ENCODE measurements at places on chromosomes 6 and 20.
A peak's percentile ranks its signal among the peaks of the same experiment; 100 is the strongest.

DNA sequence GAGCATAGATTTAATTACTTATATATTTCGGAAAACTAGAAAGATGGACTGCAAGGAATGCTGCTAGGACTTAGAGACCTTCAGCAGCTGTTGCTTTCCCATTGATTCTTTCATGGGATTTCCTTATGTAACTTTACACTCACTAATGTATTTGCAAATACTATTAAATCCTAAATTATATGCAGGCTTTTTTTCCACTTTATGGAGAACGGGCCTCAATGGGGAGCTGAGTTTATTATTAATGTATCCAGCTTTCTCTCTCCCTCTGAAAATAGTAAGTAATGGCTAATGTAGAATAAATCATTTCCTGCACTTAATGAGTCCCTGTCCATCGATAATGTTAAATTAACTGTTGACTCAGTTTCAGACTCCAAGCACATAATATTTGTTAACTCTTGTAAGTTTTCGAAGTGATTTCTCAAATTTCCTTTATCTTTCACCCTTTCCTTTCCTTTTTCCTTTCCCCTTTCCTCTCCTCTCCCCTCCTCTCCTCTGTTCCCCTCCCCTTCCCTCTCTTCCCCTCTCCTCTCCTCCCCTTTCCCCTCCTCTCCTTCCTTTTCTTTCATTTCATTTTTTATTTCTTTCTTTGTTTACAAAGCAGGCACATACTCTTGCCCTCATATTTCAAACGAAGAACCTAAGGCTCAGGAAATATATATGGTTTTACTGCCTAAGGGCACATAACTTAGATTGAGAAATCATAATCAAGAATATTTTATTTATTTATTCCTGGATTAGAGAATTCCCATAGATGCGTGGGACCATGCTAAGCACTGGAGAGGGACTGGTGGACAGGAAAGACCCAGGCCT lies 503.6 kb downstream of the MMUT start:
- DNase-seq: no peak

DNA sequence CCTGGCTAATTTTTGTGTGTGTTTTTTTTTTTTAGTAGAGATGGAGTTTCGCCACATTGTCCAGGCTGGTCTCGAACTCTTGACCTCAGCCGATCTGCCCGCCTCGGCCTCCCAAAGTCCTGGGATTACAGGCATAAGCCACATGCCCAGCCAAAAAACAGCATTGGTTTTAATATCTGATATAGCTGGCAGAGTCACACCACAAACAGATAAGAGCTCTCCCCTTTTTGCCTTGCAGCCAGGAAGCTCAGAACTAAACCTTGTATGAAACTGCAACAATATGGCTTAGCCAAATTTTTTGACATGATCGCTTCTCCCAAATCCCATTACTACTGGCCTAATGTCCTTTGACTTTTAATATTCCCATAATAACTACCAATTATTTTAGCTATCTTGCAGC lies 4.9 kb downstream of the ACOT8 start:
- DNase-seq: no peak

GRCh38 chr6:139863964-139864363 lies 489.5 kb upstream of the CITED2 start:
- no peak for DNase-seq

DNA sequence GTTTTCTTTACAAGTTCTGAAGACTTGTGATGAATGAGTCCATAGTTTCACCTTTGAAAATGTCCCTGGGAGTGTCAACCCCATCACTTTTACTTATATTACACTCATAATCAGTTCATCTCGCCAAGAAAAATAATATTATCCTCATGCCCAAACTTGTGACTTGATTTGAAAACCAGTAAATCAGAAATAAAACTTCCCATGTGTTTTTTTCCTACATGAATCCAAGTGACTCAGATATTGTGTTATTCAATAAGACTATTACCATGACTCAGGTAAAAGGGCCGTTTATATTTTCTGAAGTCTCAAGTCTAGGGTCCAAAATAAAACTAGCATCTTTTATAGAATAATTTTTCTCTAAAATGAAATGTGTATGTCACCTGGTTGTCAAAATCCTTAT lies 15.8 kb upstream of the CYP24A1 start:
- DNase-seq: no peak

- no peak for DNase-seq
Measured at GRCh38 chr6:86331265-86331840, 606.0 kb upstream of the HTR1E start.

DNA sequence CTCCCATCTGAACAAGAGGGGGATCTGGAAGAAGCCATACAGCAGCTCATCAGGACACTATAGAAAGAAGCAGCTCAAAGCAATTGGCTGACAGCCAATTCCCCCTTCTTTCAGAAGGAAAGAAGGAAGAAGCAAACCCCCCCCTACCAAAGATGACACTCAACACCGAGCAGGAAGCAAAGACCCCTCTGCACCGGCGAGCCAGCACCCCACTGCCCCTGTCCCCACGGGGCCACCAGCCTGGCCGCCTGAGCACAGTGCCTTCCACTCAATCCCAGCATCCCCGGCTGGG lies 1.2 kb downstream of the REM1 start:
- no peak for DNase-seq

- DNase-seq: no peak
Measured at GRCh38 chr20:33788351-33789049, 22.6 kb upstream of the CHMP4B start.

DNA sequence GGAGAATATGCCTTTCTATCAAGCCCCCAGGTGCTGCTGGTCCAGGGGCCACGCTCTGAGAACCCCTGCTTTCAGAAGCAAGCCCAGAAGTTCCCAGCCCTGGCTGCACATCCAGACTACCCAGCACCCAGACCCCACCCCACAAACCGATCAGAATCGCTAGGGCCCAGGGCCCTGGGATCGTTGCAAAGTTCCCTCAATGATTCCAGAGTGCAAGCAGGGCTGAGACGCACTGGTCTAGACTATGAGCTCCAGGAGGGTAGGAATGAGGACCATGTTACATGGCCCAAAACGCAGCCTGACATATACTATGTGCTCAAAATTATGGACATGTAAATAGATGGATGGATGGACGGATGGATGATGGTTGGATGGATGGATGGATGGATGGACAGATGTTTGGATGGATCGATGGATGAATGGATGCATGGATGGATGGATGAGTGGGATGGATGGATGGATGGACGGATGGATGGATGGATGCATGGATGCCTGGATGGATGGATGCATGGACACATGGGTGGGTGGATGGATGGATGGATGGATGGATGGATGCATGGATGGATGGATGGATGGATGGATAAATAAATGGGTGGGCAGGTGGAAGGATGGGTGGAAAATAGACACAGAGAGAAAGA lies 194.1 kb downstream of the PREX1 start:
- no peak for DNase-seq

DNA sequence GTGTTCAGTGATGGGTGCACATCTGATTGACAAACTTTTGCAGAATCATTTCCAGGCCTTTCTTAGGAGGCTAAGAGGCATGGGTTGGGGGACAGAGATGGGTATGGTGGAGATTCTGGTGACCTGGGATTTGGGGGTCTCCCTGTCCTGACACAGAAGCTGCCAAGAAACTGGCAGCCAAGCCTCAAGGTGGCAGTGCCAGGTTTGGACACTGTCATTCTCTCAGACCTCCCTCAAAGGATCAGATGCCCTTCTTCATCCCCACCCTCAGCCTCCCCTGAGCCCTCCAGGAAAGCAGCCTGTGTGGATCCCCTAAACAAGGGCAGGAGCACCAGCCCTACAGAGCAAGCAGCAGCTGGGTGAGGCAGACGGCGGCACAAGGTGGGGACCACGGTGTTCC lies 18.1 kb upstream of the MAS1L start:
- DNase-seq: no peak

GRCh38 chr20:45290677-45291355 lies 15.8 kb upstream of the RBPJL start:
- peak; percentile 65 for DNase-seq

GRCh38 chr6:131083687-131084086 lies 20.6 kb upstream of the EPB41L2 start:
- DNase-seq: no peak

DNA sequence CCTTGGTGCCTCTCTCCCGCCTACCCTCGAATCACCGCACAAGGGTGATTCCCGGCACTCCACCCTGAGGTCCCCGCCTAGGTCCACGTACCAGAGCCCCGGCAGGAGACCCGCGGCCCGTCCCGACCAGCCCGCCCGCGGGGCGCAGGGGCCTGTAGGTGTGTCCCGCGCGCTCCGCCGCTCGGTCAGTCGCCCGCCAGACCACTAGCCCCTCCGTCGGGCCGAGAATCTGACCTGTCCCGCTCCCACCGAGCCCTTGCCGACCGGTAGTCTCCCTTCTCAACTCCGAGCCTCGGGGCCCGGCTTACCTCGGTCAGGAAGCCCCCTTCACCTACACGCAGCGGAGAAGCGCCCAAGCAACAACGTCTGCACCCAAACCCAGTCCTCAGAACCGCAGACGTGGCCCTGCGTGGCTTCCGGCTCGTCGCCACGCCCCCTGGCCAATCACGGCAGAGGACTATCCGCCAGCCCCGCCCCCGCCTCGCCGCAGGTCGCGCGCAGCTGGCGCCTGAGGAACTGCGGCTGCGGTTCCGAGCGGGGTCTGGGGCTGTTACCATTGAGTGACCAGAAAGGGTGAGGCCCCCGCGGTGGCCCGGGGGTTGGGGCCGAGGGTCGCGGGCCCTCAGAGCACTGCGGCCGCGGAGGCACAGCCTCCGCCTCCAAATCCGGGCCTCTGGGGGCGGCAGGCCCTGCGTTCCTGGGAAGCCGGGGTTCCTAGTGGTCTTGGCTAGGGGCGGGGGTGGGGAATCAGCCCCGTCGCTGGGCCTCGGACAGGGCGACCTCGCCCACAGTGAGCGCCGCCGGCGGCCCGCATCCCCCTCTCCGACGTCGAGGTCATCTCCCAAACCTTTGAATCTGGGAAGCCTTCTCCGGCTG lies at the start of the genes PGM3 and RWDD2A:
TSS of gene PGM3 (minus strand) at position 395 of the 876 bp plus-strand sequence. CDS start 2,253 bp downstream, outside the sequence.
TSS of gene RWDD2A (plus strand) at position 487 of the 876 bp plus-strand sequence. CDS start 1,095 bp downstream, outside the sequence.
- DNase-seq: peak; percentile 67

GRCh38 chr6:96073555-96073954 lies 57.8 kb downstream of the FUT9 start:
- DNase-seq: no peak

DNA sequence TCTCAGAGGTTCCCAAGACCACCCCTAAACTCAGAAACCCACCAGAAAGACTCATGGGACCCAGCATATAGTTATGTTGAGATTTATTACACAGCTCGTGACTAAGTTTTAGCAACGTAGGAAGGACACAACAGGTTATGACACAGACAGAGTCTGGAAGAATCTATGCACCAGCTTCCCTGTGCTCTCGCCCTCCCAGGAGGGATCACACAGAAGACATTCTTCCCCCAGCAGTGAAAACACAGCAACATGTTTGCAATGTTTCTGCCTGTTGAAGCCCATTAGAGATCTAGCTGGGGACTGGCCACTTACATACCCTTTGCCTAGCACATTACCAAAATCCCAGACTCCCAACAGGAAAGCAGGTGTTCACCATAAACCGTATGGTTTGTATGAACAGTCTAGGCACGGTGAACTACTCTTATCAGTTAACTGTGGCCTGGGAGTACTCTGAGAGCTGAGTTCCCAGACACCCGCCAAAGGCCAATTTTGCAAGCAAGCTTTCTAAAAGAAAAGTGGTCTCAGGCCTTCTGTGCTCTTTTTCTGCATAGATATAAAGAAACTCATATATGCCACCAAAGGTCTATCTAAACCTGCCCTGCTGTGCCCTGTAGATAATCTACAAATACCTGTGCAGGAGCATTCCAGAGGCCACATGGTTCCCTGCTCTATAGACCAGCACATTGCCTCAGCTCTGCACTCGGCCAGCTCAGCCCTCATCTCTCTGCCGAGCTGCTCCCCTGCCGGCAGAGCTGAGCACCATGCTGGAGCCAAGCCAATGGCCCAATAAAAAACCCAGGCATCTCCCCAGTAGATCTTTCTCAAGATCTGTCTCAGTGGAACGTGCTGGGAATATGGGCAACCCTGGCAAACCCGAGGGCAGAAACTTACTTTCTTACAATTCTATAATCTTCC lies 69.6 kb upstream of the SMIM28 start:
- peak; percentile 24 for DNase-seq

- no peak for DNase-seq
Measured at GRCh38 chr6:149951626-149952025, 9.8 kb downstream of the ULBP2 start.

GRCh38 chr6:100633096-100633777 lies 168.5 kb upstream of the SIM1 start:
- DNase-seq: no peak

DNA sequence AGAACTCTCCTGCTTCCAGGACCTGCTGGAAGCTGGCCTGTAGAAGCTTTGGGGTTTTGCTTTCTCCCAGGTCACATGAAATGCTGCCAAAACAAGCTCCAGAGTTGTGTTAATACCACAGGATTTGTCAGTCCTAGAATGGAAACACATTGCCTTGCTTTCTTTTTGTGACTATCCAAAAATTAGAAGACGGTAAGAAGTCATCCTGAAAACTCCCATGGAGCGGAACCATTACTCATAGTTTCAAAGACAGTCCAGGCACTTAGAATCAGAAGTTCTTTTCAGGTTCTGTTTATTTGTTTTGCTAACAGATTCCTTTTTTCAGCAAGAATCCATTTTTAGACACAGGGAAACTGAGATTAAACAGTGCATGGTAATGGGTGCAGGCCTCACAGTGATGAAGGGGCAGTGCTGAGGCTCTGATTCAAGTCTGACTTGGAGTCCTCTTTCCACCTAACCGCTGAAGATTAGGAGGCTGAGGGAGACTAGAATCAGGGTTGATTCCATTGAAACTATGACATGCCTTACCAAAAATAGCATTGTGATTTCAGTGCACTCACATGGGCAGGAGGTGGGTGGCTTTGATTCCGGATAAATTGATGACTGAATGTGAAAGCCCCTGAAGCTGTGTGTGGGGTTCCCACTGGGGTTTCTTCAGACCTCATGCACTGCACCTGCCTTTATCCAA lies 72.2 kb upstream of the NAA20 start:
- DNase-seq: no peak

DNA sequence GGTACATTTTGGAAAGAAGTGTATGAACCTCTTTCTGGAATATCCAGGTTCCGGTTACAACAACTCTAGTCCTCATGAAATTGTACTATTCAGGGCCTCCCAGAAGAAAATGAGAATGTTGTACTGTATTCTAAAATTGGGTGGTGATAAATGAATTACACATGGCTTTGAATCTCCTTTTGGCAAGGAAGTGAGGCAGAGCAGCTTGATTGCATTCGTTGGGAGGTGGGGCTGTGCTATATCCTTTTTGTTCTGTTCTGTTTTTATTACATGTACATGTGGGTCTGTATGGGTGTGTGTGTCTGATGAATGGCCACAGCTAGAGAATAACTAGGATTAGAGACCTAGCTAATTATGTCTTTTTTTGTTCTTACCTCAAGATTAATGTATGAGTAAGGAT lies 37.8 kb upstream of the SNRPB2 start:
- DNase-seq: no peak

All from NCI-H1092 (cell line).